Kasumi-1 (cell line): ENCODE measurements at places on chromosomes 13 and 19.

- DNase-seq: no peak
Measured at GRCh38 chr13:30404207-30404606, 18.1 kb upstream of the UBE2L5 start.

- DNase-seq: peak; percentile 71
Measured at GRCh38 chr19:55251341-55252081, 7.3 kb downstream of the PPP6R1 start.

- no peak for DNase-seq
Measured at GRCh38 chr13:98972627-98973026, 5.2 kb downstream of the DOCK9 start.

- no peak for DNase-seq
Measured at GRCh38 chr13:54016542-54016941, 987.9 kb downstream of the OLFM4 start.

DNA sequence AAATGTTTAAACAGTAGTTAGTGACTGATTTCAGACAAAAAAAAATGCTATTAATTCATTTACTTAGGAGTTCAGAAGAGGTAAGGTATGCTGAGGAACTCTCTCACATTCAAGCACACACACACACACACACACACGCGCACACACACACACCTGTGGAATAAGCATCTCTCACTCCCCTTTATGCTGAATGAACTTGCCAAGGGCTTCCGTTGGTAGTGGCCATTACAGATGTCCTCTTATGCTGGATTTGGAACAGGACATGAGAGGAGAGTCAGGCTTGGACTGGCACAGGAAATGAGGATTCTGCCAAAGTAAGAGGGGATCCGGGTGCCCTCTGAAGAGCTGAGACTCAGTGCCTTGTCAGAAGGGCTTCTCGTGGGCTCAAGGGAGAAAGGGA lies 463.4 kb upstream of the MIR17HG start:
- no peak for DNase-seq

GRCh38 chr19:48817585-48818124 lies 6.8 kb upstream of the BCAT2 start:
- DNase-seq: no peak

DNA sequence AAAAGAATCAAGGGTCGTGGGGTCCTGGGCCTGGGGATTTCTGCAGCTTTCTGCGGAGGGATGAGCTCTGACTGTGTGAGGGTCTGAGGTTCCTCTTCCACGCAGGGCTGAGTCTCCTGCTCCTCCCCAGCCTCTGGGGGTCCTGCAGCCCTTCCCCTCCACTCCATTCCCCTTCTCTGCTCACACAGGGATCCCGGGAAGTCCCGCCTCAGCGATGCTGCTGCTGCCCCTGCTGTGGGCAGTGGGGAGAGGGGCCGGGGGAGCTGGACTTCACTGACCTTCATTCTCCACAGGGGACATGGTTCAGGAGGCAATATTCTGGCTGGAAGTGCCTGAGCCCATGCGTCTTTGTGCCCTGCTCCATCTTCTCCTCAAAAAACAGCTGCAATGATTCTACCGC lies 26.2 kb upstream of the CD33 start:
- no peak for DNase-seq

DNA sequence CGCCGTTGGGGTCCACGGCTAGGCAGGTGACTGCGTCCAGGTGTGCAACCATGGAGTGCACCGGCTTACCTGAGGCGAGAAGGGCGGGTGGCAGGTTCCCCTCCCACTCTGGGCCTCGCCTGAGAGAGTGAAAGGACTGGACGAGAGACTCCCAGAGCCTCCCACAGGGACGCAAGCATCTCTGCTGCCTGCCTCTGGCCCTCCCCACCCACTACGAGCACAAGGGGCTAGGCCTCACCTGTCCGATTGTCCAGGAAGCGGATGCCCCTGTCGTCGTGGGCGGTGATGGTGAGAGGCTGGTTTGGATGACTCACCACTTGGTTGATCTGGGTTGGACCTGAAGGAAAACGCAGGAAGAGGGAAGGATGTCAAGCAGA lies 5.1 kb upstream of the PRKD2 start:
- no peak for DNase-seq

DNA sequence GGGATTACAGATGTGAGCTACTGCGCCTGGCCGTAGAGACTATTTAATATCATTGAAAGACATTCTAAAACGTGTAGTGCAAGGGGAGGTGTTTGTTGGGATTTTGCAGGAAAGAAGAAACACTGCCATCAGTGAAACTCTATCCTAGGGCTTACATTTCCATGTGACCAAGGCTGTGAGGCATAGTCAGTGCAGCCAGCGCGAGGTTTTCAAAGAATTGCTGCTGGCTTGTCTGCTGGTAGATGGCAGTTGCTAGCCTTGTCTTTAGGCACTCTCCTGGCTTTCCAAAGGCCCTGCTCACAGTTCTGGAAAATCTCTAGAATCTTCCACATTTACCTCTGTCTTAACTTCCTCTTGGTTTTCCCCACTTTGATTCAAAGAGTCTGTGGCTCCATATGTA lies 77.5 kb downstream of the GPC6 start:
- DNase-seq: no peak

GRCh38 chr13:107209824-107210722 lies 642.1 kb upstream of the ARGLU1 start:
- no peak for DNase-seq

GRCh38 chr19:15538774-15539173 lies 30.4 kb downstream of the CYP4F22 start:
- DNase-seq: peak; percentile 20

DNA sequence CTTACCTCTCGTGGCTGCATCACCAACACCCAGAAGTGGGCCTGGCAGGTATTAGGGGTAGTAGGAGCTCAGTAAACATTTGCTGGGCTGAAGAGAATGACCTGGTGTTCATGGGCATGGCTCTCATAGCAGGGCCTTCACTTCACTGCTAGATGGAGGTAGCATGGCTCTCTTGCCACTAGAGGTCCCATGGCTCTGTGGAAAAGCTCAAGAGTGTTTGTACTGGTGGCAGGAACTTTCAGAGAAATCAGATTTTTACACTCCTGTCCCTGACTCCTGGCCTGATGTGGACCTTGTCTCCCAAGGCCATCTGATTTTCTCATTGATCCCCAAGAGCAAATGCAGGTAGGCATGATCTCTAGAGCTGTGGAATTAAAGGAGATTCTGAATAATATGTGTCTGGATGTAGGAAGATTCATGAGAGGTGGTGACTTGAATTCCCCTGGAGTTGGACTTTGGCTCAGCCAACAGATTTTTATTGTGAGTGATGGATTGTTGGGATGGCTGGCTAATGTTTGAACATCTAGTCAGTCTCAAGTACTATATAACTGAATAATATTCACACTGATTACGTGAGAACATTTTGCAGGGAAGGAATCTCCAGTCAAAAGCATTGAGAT lies 5.7 kb downstream of the ZNF574 start:
- peak; percentile 41 for DNase-seq

DNA sequence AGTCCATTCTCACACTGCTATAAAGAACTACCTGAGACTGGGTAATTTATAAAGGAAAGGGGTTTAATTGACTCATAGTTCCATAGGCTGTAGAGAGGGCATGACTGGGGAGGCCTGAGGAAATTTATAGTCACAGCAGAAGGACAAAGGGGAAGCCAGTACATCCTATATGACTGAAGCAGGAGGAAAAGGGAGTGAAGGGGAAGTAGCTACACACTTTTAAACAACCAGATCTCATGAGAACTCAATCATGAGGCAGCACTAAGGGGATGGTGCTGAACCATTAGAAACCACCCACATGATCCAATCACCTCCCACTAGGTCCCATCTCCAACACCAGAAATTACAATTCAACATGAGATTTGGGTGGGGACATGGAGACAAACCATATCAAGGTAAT lies 209.1 kb downstream of the DIAPH3 start:
- DNase-seq: peak; percentile 78

DNA sequence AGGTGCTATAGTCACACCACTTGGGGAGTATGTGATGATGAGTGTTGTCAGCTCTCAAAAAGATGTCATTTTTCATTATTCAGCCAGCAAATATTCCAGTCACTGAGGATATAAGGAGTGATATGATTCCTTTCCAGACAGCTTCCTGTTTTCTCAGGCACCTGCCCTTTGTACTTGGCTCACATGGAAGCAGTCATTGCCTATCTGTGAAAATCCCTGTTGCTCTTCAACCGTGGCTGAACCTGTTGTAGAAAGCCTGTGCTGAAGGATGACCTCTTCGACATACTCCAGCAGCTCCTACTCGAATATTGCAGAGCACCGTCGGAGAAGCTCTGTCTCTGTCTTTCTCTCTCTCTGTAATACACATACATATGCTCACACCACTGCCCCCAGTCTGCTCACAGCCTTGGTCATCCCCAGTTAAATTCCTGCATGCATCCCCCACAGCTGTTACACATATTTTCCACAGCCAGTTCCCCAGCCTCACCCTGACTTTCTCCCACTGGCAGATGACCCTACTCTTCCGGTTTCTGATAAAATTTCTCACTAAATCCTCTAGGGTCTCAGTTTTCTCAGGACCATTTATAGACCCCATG lies 204.2 kb upstream of the ARGLU1 start:
- no peak for DNase-seq

- no peak for DNase-seq
Measured at GRCh38 chr13:89726690-89727435, 1620.6 kb upstream of the MIR17HG start.

DNA sequence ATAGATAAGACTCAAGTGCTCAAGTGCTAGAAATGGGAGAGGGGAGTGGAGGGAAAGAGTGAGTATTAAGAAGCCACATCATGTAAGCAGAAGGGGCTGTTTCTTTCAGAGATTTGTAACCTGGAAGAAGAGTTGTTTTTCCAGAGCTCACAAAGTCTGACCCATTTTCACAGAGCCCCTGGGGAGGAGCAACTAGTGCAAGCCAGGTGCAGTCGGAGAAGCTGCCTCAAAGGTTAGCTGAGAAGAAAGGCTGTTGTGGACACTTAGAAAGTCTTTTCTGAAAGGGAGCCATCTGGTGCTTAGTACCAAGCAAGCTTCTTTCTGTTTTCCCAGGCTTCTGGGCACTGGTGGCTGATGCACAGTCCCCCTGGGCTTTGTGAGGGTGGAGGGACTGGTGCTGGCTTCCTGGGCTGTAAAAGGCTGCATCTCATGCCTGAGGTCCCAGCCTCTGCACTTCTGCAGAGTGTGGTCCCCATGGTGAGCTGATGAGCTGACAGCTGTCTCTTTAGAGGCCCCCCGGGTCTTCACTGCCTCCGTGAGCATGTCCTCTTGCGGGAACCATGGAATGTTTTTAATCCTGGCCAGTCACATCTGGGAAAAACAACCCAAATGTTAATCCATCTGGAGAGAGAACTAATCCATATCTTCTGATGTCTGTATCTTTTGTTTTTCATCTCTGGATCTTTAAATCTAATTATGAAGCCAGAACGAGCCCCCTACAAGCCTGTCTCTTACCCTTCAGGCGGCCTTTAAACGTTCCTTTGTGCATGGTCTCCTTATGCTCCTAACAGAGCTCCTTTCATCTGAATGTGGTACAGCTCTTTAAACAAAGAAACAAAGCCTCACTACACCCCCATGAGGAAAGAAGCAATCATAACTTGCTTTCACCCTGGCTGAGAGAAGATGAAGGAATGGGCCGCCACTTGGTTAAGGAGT lies 40.2 kb downstream of the OLFM4 start:
- DNase-seq: peak; percentile 25

GRCh38 chr13:99370481-99371275 lies 63.5 kb upstream of the GPR183 start:
- no peak for DNase-seq

DNA sequence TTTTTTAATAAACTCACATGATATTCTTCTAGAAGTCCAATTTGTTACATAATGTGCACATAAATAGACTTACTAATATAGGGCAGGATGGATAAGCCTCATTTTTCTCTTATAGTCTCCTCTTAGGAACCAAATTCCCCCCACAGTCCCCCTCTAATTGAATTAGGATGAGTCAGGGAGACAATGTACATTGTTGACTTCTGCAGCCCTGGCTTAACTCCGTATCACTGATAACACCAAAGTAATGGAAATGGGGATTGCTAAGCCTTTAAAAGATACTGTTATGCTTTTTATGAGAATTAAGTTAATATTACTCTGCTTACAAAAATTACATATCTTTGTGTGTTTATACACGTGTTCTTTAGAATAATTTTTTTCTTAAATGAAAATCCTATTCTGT lies 5.1 kb upstream of the PCDH9 start:
- no peak for DNase-seq

DNA sequence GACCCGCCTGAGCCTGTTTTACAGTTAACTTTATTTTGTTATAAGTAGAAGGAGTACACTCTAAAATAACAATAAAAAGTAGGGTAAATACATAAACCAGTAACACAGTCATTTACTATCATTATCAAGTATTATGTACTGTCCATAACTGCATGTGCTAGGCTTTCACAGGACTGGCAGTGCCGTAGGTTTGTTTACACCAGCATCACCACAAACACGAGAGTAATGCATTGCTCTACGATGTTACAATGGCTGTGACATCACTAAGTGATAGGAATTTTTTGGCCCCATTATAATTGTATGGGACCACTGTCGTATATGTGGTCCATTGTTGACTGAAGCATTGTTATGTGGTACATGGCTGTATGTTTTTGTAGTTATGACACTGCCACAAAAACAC lies 41.3 kb upstream of the SLC7A9 start:
- DNase-seq: no peak

GRCh38 chr13:75829830-75830229 lies 193.7 kb downstream of the LMO7 start:
- no peak for DNase-seq

- DNase-seq: no peak
Measured at GRCh38 chr19:54420383-54421168, 5.3 kb downstream of the TTYH1 start.

GRCh38 chr13:36454987-36455386 lies 22.7 kb downstream of the CCNA1 start:
- DNase-seq: no peak

- no peak for DNase-seq
Measured at GRCh38 chr13:28697441-28697840, 21.3 kb downstream of the SLC46A3 start.

GRCh38 chr13:60758637-60759036 lies 361.6 kb downstream of the TDRD3 start:
- no peak for DNase-seq
